ENCODE measurements at places on chromosomes 11 and 22. TPM values are rescaled to one million over a fixed set of nuclear protein-coding genes. Genes with fewer than 3 reads are reported as not detected.

Gene VWA5A
- total RNA-seq: 23.3 TPM

Gene OR2AG1
- not detected for total RNA-seq

Gene TTC38
- total RNA-seq: 115 TPM

Gene MYOD1
- total RNA-seq: not detected

Gene MYO18B
- 7.1 TPM for total RNA-seq

Gene DERL3
- total RNA-seq: 6.9 TPM

Gene TRIM51
- not detected for total RNA-seq

- no peak for DNase-seq
Measured at GRCh38 chr11:59418156-59418555, 8.1 kb downstream of the OR5A2 start.

DNA sequence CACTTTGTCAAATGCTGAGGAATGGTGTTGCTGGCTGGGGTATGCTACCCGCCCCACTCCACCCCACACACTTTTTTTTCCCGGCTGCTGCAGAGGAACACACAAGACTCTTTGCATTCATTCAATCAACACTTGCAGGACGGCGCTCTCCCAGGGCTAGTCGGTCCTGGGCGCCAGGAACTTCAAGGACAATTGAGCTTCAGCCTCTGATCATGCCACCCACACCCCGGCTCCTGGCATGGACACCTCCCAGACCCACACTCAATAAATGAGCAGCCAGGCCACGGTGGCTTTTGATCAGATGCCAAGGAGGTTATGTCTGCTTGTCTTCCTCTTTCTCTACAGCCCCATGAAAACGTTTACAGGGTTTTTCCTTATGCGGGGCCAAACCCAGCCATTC lies 19.8 kb downstream of the TPST2 start:
- peak; percentile 28 for DNase-seq

GRCh38 chr11:64122411-64123410 lies 43.2 kb downstream of the MACROD1 start:
- peak; percentile 70 for DNase-seq

DNA sequence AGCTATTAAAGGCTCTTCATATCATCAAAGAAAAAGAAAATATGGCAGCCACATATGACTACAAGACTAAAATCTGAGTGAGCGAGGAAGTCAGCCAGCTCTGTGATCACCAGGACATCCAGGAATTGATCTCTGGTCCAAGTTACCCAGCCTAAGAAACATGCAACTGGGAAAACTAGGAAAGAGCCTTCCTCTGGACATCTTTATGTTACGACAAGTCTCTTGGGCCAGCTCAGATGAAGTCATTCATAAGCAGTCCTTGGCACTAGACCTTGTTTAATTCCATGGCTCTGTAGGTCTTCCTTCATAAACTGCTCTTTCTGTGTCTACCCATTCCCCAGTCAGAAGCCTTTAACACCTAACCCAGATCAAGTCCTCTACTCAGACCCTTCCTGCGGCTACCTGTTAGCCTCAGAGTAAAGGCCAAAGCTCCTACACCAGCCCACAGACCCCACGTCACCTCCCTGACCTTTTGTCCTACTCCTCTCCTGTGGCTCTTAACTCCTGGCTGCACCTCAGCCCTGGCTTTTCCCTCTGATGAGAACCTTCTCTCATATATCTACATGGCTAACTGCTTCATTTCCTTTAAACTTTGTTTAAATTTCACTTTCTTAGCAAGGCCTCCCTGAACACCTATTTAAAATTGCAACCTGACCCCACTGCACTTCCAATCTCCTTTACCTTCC lies 134.0 kb downstream of the KIF18A start:
- DNase-seq: no peak

- DNase-seq: no peak
Measured at GRCh38 chr22:19910180-19910744, 31.3 kb upstream of the COMT start.

- no peak for DNase-seq
Measured at GRCh38 chr11:94032066-94032465, 10.9 kb downstream of the HEPHL1 start.

DNA sequence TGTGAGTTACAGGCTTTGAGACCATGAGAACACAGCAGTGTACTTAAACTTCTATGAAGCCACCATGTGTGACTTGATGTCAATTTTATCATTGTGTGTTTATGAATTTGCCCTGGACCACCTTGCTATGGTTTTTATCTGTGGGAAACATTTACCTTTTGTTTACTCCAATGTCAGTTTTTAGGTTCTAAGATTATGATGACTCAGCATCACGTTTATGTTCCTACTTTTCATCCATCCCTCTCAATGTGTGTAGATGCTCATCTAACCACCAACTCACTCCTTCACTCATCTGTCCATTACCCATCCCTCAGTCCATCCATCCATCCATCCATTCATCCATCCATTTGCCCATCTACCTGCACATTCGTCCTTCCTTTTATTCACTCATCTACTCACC lies 338.8 kb downstream of the MIAT start:
- DNase-seq: no peak

DNA sequence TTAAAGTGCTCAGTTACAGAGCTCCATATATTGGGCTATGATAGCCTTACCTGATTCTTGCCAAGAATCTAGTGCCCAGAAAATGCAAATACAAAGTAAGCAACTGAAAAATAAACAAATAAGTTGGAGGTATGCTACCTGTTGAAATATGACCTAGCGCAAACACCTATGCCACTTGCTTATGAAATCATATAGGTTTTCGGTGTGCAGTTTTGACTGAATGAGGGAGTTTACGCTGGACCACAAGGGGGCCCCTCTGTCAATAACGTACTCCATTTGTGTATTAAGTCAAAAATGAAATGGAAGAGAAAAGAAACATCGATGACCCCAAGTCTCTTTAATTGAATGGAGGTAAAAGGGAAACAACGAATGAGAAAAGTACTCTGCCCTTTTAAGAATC lies 84.9 kb upstream of the TRIM77 start:
- DNase-seq: no peak

DNA sequence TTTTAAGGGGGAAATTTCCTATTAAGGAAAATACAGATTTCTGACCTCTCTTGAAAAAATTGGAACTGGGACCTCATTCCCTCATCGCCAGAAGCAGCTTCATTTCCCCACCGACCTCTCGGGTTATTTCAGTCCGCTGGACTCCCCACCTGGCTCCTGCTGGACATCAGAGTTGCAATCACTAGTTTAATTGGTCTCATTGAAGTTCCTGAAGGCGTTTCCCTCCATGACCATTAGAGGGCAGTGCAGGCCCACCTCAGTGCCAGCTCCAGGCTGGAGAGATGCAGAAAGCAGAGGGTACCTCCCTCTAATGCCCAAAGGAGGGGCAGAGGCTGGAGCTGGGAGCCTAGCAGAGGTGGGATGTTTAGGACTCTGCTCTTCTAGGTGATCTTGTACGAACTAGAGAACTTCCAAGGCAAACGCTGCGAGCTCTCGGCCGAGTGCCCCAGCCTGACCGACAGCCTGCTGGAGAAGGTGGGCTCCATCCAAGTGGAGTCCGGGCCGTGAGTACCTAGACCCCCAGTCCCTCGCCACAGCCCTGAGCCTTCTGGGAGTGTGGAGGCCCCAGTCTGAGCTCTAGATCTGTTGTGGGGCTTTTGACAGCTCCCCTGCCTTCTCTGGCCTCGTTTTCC lies 2.7 kb downstream of the CRYBB3 start:
- peak; percentile 41 for DNase-seq

DNA sequence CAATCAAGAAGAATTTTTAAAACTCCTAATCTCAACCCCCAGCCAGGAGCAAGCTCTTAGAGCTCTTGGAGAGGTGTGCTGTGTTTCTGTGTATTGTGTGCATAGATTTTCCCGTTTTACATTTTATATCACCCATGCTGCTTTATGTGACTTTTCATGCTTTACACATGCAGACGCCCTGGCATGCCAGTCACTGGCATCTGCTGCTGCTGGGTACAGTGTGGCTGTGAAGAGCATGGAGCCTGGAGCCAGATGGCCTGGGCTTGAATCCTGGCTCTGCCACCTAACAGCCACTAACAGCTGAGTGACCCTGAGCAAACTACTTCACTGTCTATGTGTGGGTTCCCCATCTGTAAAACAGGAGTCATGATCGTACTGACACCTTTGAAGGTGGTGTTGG lies 23.1 kb downstream of the POLR3H start:
- DNase-seq: no peak

- no peak for DNase-seq
Measured at GRCh38 chr11:77403211-77403610, 70.7 kb downstream of the PAK1 start.

GRCh38 chr11:20126724-20127123 lies 33.6 kb downstream of the DBX1 start:
- DNase-seq: no peak

- DNase-seq: no peak
Measured at GRCh38 chr11:96237766-96238266, 105.2 kb downstream of the MAML2 start.

DNA sequence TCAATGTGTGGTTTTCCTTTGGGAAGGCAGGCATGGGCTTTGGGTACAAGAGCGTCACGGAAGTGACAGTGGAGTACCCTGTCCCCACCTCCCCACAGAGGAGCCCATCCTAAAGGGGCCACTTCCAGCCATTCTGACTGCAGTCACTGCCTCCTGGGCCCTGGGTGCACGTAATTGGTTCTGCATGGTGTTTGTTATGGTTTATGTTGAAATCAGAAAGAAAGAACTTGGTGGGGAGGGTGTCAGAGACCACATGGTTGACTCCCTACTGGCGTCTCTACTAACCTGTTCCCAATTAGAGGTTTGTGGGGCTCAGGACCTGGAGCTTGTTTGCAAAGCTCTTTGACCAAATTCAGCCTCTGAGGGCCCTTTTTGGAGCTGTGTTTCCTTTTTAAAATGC lies 40.8 kb downstream of the RIBC2 start:
- no peak for DNase-seq

GRCh38 chr11:7032692-7033091 lies 12.4 kb downstream of the NLRP14 start:
- DNase-seq: no peak

Data from prostate gland (tissue), 2 donors.